NCI-H1930 (cell line): ENCODE measurements at places on chromosomes 1 and 21.

DNA sequence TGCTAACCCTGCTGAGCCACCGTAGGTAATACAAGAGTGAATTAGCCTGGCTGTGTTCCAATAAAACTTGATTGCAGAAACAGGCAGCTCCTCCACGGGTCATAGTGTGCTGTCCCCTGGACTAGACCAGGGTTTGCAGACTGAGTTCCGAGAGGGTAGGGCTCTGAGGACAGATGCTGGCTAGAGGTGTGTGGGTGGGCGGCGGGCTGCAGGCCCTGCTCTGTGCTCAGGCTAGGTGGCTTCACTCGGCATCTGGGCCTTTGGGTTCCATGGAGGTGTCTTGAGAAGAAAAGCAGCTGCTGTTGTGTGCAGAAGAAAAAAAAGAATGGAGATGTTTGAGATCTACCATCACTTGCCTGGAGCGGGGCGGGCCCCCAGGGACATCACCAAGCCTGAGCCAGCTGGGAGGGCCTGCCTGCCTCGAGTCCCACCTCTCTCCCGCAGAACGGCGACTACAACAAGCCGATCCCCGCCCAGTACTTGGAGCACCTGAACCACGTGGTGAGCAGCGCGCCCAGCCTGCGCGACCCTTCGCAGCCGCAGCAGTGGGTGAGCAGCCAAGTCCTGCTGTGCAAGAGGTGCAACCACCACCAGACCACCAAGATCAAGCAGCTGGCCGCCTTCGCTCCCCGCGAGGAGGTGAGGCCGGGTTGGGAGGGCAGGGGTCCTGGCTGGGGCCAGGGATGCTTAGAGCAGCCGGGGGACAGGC is 7.9 kb downstream of the TMEM201 start:
- no peak for DNase-seq

DNA sequence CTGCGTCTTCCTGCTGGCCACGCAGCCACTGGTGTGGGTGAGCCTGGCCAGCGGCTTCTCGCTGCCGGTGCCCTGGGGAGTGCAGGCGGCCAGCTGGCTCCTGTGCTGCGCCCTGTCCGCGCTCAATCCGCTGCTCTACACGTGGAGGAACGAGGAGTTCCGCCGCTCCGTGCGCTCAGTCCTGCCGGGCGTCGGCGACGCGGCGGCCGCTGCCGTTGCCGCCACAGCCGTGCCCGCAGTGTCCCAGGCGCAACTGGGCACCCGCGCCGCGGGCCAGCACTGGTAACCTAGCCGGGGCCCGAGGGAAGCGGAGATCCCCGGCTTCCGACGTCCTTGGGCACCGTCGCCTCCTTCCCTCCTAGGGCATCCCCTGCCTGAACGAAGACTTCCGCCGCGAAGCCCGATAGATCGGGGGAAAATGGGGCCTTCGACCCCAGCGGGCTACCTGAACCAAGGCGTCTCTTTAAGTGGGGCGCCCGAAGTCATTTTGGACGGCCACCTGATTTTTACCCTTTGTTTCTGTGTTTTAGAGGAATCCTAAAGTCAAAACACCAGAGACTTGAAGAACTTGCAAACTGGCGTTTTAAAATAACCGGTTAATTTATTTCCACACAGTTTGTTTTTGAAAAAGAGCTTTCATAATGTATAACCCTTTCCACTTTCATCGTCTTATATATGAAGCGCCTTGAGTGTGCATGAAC is 2.0 kb downstream of the GPR88 start:
- DNase-seq = peak; percentile 2

GRCh38 chr1:201882665-201883132 is 6.0 kb upstream of the SHISA4 start:
- no peak for DNase-seq

- no peak for DNase-seq
These were observed 4.8 kb upstream of the SRP9 start for GRCh38 chr1:225772848-225773247.

DNA sequence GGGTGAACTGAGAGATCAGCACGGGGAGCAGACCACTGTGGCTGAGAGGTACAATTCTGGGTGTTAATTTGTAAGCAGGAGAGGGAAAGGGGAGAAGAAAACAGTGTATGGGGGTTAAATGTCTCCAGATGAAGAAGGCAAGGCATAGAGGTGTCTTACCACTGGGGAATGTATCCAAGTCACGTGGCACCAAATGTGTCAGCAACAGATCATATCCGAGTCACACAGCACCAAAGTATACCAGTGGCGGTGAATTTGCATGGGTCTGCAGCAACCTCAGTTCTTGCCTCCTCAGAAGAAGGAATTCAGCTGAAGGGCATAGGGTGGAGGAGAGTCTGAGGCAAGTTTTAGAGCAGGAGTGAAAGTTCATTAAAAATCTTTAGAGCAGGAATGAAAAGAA is 21.2 kb upstream of the SYCP1 start:
- DNase-seq = no peak

GRCh38 chr1:243413431-243414151 is 157.8 kb downstream of the SDCCAG8 start:
- no peak for DNase-seq

DNA sequence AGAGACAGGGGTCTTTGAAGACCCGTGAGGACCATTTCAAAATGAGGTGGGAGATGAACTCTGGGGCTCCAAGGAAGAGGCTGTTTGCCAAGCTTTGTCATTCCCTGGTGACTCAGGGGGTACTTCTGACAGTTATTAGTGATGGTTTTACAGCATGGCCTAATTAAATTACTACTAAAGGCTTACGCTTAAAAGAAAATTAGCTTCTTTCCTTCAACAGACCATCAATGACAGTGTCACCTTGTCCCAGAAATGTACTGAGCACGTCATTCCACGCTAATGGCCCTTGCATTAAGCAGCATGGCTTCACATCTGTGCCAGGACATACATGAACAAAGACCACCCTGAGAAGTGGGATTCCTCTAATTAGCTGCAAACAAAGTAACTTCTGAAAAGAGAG is 5.1 kb upstream of the UTS2 start:
- no peak for DNase-seq

DNA sequence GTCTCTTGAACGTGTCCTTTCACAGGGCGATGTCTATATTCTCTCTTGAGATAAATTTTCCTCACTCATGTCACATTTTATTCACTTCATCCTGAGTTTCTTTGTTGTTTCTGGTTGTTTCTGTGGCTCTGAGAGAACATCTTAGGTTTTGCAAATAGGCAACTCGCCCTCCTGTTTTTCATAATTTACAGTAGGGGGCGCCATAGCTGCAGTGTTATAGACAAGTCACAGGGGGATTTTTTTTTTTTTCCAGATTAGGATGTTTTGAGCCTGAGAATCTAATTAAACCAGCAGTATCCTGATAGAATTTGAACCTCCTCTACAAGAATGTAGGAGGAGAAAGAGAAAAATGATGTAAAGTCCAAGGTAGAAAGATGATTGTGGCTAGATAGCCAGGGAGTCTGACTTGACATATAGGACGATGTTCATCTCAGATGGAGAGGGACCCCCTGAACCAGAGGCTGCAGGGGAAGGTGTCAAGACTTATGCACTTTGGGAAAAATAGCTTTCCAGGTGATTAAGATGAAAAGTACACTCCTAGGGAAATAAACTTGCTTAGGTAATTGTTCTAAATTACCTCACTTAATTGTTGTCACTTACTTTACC is 76.3 kb downstream of the ZP4 start:
- peak; percentile 8 for DNase-seq

GRCh38 chr1:53411541-53412152 is 47.6 kb upstream of the DMRTB1 start:
- DNase-seq = no peak

- DNase-seq = no peak
These were observed 58.2 kb upstream of the TPTE start for GRCh38 chr21:10463156-10463555.

- DNase-seq = no peak
These were observed 26.8 kb downstream of the SLC1A7 start for GRCh38 chr1:53115403-53116306.

- DNase-seq = no peak
These were observed 47.0 kb downstream of the KIF26B start for GRCh38 chr1:245201827-245202226.

- no peak for DNase-seq
These were observed 19.3 kb downstream of the F3 start for GRCh38 chr1:94522304-94522703.

DNA sequence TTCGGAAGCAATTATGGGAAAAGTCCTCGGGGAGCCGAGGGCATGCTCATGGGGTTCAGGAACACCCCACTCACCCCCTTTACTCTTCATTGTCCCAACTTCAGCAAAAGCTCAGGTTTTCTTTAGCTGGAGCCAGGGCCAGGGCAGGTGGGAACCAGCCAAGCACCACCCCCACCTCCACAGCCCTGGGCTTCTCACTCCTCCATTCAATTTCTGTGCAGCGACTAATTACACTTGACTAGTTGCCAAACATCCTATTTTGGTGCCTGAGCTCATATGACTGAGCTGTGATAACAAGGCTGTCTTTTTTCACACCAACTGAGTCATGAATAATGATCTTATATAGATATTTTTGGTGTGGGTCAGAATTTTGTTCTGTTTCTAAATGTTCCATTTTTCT is 257.2 kb upstream of the AJAP1 start:
- no peak for DNase-seq

DNA sequence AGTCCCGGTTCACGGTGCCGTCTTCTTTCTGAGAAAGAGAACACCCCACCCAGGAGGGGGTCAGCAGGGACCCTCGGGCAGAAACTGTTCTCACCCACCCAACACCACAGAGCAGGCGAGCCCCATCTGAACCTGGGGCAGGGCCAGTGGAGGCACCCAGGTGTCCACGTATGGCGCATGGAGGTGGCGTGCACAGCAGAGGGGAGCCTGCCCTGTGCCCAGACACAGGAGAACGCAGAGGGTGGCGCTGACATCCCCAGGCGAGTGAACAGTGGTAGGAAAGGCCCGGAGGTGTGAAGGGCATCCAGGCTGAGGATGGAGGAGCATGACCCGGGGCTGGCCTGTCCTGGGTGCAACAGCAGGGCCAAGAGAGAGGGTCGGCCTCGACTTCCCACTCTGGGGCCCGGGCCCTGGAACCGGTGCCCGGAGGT is 91.1 kb downstream of the STUM start:
- no peak for DNase-seq

DNA sequence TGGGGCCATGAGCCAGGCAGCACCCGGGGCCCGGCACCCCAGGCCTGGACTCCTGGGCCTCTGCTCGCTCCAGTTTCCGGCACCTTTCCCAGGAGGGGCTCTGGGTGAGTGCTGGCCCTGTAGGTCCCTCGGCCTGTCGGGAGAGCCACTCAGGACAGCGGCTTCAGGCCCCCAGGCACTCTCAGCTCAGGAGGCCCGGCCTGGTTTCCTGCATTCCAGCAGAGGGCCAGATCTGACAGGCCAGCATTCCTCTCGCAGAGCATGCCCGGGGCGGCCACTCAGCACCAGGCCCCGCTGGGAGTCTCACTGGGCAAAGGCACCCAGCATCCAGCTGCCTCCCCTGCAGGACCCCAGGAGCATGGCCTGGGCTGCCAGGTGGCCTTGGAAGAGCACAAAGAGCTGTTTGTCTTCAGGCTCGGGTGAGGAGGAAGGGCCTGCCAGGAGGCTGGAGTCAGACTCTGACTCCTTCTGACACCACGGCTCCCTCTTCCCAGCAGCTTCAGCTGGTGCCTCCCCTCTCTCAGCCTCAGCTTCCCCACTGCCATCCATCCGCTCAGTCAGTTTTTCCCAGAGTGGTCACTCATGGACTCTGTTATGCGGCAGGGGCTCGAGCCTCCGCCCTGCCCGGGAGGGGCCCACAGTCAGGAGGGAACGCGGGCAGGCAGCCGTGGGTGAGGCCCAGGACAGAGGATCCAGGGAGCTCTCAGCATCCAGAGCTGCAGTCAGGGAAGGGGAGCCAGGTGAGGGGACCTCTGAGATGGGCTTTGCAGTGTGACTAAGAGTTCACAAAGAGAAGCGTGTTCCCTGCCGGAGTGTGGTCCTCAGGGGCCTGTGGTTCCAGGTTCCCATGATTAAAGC is 51.7 kb downstream of the WNT9A start:
- no peak for DNase-seq

- DNase-seq = no peak
These were observed 110.9 kb upstream of the IRF2BP2 start for GRCh38 chr1:234720709-234721441.

- no peak for DNase-seq
These were observed 707.2 kb downstream of the RWDD3 start for GRCh38 chr1:95941121-95941798.

- no peak for DNase-seq
These were observed 104.2 kb downstream of the IGSF21 start for GRCh38 chr1:18211764-18212163.

- peak; percentile 33 for DNase-seq
These were observed at the start of gene NR0B2 for GRCh38 chr1:26913754-26914619. NR0B2 (minus strand) TSS chr1:26913975; CDS start chr1:26913940, 35 bp downstream.

DNA sequence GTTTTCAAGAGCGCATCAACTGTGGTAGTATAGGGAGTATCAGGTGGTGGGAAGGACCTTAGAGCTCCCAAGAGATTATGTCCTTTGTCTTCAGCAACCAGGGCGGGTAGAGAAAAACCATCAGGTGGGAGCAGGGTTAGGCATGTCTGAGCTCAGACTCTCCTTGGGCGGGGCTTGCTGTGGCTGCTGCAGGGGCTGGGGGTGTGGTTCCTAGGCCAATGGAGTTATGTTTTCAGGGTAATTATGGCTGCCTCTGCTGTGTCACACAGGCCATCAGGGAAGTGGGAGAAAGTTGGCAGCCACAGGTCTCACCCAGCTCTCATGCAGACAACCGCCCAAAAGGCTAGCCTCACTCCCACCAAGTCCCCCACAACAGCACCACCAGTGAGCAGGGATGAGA is 74.9 kb downstream of the FCRL5 start:
- no peak for DNase-seq

- DNase-seq = no peak
These were observed 66.4 kb downstream of the PHTF1 start for GRCh38 chr1:113692824-113693431.

DNA sequence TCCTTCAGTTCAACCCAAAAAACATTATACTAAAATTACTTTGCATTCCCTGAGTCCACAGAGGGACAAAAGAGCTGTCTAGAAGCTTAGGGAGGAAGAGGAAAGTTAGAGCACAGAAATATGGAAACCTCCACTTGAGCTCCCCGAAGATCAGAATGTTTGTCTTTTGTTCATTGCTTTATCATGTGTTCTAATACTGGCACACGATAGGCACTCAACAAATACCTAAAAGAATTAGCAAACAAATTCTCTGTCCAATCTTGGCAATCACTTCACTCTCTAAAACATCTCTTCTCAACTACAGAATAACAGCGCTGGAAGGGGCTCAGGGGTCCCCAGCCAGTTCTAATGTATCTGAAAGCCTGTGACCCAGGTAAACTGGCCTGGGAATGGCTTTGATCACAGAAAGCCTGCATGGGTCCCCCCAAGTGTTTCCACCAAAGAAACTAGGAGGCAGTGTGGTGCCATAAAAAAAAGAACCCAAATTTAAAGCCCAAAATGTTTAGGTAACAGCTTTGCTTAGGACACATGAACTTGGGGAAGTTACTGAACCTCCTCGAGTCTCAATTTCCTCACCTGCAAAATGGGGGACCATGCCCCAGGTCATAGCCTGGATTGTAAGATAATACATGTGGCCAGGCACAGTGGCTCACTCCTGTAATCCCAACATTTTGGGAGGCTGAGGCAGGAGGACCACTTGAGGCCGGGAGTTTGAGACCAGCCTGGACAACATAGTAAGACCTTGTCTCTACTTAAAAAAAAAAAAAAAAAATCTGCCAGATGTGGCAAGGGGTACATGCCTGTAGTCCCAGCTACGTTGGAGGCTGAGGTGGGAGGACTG is 45.8 kb downstream of the SSBP3 start:
- DNase-seq = no peak
